ENCODE measurements at places on chromosomes 13 and 19. TPM values are rescaled to one million over a fixed set of nuclear protein-coding genes. Genes with fewer than 3 reads are reported as not detected.

Gene PSG3
- polyA plus RNA-seq: 0.14 TPM

Gene RAB3A
- polyA plus RNA-seq: 4.7 TPM

Gene KIR3DL1
- polyA plus RNA-seq: not detected

Gene ZNF177
- polyA plus RNA-seq: 13.9 TPM

Gene FAM124A
- polyA plus RNA-seq: 7.4 TPM

Gene CACNA1A
- polyA plus RNA-seq: 5.4 TPM

Gene OR4F17
- polyA plus RNA-seq: not detected

Gene ZFP36
- 98.0 TPM for polyA plus RNA-seq

Gene LYPD3
- polyA plus RNA-seq: 1.4 TPM

Gene CGB2
- polyA plus RNA-seq: not detected

Gene CCDC70
- not detected for polyA plus RNA-seq

Gene FFAR2
- not detected for polyA plus RNA-seq

Gene ATP8B3
- polyA plus RNA-seq: 1.2 TPM

Gene PDE4C
- polyA plus RNA-seq: 1.7 TPM

Data from left lung (tissue), 14 donors.